Fibroblast of upper back skin (primary cell): ENCODE measurements at places on chromosomes 11 and 22.

DNA sequence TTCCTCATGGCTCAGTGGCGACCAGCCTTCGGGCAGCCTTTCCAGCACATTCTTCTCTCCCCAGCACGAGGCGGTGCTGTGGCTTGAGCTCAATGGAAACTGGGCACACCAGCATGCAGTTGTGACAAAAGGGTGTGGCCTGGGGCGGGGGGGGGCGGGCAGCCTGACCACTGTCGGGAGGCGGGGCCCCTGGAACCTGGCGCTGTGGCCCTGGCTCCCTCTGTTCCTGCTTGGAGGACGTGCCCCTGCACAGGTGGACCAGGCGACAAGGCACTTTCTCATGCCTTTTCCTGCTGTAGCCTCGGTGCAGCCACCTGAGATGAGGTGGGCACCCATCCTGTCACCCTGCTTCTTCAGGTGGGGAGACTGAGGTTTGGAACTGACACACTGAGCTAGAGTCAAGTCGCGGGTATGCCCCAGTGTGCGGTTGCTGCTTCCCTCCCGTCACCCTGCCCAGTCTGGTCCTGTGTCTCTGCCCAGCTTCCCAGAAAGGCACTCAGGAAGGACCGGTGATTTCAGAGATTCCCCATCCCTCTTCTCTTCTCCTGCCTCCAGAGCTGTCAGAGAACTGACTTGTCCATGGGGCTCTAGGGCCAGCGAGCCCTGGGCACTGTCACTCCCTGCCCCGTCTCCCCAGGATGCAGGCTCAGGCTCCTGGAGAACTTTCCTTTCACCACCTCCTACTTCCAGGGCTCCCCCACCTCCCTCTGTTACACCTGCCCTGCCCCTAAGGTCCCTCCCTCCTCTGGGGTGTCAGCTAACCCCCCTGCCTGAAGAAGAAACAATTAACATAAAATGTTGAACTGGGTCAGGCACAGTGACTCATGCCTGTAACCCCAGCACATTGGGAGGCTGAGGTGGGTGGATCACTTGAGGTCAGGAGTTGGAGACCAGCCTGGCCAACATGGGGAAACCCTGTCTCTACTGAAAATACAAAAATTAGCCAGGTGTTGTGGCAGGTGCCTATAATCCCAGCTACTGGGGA, 9.9 kb downstream of the B3GAT1 start:
- no peak for DNase-seq

GRCh38 chr22:45454275-45454674, 40.8 kb downstream of the RIBC2 start:
- peak; percentile 90 for DNase-seq

DNA sequence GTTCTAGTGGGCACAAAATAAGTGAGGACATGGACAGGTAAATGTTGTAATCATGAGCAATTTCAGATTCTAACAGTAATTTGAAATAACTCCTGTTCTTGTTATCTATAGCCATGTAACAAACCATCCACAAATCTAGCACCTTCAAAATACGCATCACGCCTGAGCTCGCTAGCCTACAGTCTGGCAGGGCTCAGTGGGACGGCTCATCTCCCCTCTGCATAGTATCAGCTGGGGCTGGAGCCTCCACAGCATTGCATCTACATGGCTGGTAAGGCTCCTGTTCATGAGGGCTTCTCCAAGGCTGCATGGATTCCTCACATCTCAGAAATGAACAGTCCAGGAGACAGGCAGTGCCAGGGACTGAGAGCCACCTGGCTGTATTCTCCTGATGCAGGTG, 112.6 kb downstream of the KCNQ1 start:
- DNase-seq = no peak

GRCh38 chr22:46050916-46051614, 74.1 kb upstream of the WNT7B start:
- DNase-seq = no peak
